CD4-positive, alpha-beta T cell treated with Interleukin-6 for 4 hours (primary cell): ENCODE measurements at places on chromosomes 7 and 10.

DNA sequence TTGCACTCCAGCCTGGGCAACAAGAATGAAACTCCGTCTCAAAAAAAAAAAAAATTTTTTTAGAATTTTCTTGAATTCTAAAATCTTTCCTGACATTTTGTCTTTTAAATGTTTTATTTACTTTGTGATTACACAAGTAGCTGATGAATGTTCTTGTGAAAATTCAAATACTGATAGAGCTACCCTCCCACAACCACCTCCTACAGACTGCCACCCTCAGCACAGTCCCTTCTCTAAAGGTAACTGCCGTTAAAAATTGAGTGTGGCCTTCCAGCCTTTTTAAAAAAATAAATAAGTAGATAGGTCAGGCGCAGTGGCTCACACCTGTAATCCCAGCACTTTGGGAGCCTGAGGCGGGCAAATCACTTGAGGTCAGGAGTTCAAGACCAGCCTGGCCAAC, 15.1 kb downstream of the ENO4 start:
- DNase-seq: no peak

DNA sequence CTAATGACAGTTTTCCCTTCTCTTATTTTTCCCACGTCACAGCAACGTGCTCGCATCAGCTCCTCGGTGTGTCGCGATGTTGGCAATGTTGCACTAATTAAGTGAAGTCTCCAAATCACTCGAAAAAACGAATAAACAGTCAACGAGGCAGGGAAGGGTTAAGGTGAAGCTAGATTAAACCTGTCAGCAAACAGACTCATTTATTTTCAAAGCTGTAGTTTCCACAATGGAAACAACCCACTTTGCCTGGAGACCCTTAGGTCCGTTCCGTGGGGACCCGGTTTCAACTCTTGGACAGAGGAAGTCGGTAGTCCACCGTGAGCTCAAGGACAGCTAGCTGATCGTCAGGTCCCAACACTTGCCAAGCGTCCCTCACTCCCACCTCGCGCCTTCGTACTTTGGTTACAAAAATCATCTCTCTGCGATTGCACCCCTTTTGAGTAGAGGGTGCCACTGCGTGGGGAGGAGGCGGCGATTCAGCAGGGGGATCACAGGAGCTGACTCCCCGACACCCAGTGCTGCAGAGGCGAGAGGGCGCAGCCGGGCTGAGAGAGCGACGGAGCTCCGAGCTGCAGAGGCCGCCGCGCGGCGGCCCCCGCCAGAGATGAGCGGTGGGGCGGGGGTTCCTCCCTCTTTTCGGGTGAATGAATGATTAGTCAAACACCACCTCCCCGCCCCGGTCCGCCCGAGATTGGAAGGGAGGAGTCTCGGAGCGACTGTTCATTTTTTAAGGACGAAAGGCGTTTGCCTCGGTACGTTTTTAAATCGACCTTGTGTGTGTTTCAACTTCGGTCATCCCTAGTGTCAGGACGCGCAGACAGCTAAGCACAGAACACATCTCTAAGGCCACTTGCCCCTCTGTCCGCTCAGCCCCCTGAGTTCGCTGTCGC, 1.3 kb upstream of the BMPER start:
- DNase-seq: no peak

GRCh38 chr7:97555857-97556421, 175.9 kb upstream of the TAC1 start:
- no peak for DNase-seq

GRCh38 chr7:117249696-117250095, 73.2 kb downstream of the WNT2 start:
- DNase-seq: no peak
